Neural crest cell (in vitro differentiated cells): ENCODE measurements at places on chromosomes 1 and 21.

DNA sequence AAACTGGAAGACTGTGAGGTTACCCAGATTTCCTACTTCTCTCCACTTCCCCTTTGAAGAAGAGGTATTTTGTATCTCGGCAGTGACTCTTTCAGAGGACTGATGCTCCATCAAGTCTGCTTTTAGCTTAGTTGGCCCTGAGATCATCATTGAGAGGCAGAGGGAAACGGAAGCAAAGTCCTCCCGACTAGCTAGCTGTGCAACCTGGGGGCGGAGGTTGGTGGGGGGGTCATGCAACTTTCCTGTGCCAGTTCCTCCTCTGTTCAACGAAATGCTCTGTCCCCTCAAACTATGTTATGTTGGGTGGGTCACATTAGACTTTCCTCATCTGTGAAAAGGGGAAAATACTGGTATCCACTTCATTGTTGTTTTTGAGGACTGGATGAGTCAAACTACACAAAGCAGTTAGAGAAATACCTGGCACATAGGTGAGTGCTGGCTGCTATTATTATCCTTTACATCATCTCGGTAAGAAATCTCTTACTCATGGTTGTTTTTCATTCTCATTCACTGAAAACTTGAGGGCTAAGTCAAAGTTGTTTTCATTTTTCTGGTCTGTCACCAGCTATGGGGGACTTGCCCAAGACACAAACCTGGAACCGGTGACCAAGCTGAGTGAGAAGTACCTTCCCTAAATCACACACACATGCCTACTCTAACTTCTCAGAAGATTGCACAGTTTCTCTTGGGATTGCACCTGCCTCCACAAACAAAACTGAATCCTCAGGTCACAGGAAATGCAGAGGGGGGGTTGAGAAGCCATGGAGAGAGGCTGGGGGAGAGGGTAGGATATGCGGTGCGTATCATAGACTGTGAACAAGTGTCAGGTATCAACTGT lies 83.3 kb downstream of the ABCA4 start:
- DNase-seq, result no peak

- DNase-seq, result no peak
Observed at GRCh38 chr1:69707103-69707502, 139.4 kb downstream of the LRRC7 start.

DNA sequence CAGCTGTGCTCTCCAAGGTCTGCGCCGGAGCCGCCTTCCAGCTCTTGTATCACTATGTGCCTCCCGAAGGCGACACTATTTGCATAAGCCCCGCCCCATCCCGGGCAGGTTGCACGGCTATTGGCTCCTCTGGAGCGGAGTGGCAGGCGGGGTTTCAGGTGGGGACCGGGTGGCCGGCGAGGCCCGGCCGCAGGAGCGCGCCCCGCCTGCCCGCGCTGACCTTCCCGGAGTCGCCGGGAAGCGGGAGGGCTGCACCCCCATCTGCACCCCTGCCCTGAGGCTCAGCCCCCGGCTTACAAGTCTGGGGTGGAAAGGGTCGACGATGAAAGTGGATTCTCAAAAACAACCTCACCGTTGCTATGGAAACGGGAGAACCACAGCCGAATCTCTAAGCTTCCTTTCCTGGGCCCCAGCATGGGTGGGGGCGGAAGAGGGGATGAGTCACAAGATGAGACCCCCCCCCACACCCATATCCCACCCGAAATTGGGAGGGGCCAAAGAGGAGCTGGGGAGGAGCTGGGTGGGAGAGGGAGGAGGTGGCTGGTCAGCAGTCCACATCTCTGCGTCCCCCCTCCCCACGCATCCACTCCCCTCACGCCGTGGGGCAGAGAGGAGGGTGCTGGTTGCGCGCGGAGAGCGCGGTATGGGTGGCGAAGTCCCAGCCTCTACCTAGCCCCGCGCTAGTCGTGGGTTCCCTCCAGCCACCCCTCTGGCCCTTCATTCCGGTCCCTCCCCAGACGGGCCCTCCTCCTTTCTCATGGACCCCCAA lies at the start of gene HPCAL4:
HPCAL4 (minus strand) TSS at position 51 of the 769 bp plus-strand sequence. CDS start 6,830 bp downstream, outside the sequence.
- peak; percentile 88 for DNase-seq

DNA sequence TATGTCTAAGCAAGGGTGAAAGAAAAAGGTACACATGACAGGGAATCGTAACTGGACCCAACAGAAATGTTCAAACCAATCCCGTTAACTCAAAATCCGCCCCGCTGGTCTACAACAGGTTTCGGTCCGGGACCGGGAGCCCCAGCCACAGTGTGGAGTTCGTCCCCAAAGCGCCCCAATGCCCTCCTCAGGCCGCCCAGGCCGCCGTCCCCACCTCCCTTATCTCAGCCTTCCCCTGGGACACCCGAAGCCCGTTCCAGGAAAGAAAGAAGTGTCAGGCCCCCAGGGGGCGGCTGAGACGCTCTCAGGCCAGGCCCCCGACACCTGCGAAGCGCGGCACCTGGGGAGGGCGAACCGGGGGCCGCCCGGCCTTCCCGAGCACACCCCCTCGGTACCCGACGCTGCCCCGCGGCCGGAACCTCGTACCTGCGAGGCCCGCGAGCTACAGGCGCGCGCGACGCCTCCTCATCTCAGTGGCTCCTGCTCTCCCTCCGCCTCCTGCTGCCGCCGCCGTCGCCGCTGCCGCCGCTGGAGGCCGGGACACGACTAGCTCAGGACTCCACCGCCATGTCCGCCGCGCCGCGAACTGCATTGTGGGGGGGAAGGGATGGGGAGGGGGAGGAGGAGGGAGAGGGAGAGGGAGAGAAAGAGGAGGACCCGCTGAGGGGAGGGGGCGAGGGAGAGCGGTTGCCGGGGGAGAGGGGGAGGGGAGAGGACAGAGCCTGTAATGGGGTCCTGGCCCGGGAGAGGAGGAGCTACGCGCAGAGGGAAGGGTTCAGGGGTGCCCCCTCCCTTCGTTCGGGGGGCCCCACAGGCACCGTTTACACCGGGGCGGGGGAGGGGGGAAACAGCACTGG lies at the start of gene TUT4:
TUT4 (minus strand) TSS at position 588 of the 857 bp plus-strand sequence. CDS start 26,812 bp downstream, outside the sequence.
- DNase-seq, result peak; percentile 81

DNA sequence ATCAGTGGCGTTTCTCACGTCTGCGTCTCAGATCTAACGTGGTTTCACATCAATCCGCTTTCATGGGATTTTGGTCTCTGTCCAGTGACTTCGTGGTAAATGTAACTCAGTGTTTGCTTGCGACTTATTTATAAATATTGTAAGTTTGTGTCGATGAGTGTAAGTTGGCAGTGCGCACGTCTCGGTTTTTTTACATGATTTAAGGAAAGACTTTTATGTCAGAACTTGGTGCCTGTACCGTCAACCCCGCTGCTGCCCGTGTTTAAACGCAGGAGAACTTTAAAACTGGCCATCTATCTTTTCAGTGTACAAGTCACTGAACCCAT lies 1.5 kb downstream of the B3GALT6 start:
- DNase-seq, result no peak

- DNase-seq, result peak; percentile 68
Observed at GRCh38 chr21:31604591-31605190, 54.8 kb upstream of the SOD1 start.

GRCh38 chr1:167661527-167662426 lies 31.7 kb downstream of the RCSD1 start:
- DNase-seq, result no peak

DNA sequence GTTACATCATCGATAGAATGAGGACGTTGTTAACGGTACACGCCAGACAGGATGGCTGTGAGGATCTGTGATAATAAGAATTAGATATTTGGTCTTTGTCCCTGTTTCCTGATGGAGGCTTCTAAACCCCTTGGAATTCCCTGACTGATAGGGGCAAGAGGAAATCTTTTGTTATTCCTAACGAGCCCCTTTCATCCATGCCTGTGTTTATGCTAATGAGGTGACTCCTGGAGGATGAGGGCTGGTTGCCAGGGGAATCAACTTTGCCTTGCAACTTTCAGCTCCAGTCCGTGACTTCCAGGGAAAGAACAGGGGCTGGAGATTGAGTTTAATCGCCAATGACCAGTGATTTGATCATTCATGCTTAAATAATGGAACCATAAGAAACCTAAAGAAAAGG lies 39.3 kb upstream of the NLRP3 start:
- peak; percentile 16 for DNase-seq
